ENCODE measurements at places on chromosomes 4 and X.

DNA sequence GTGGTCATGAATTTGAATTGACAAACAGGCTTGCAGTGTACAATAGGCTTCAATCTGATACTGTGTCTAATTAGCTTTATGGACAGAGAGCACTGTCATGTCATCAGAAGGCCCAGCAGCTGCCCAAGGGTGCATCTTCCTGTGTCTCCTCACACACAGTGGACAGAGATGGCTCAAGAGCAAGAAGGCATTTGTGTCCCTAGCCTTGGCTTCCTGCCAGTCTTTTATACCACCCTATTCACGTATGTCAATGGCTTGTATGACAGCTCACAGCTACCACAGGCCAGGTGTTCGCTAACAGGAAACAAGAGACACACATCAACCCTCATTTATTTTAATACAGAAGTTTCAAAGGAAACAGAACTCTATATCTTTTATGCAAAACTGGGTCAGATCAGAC is 874.0 kb upstream of the AGA start:
- no peak for DNase-seq

GRCh38 chrX:154732421-154733065 is 18.3 kb downstream of the GAB3 start:
- no peak for DNase-seq

DNA sequence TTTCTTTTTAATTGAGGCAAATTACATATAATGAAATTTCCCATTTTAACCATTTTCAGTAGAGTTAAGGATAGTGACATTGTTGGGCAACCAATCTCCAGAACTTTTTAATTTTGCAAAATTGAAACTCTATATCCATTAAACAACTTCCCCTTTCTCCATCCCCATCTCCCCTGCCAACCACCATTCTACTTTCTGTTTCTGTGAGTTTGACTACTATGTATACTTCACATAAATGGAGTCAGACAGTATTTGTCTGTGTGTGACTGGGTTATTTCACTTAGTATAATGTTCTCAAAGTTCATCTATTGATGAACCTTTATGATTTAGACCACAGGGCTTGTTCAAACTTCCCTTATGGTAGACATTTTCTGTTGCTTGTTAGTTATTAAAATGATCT is 364.5 kb upstream of the MAD2L1 start:
- no peak for DNase-seq

GRCh38 chrX:28349888-28350287 is 237.4 kb upstream of the IL1RAPL1 start:
- DNase-seq, result no peak

GRCh38 chr4:80307183-80307735 is 28.3 kb upstream of the CFAP299 start:
- DNase-seq, result no peak

DNA sequence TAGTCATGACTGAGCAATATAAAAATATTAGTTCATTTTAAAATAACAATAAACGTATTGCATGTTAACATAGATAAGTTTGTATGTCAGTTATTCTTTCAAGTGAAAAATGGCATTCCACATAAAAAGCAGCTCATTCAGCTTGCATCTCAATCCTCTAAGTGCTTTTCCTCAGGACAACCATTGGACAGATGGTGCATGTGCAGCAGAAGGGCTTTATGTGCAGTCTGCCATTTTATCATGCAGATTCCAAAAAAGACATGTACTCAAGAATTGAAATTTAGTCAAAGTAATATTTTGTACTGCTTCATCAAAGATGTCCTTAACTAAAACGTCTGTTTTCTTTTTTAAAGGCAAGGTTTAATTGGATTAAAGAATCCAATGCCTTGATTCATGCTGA is 93.4 kb downstream of the RS1 start:
- DNase-seq, result no peak

- DNase-seq, result no peak
These were observed 10.5 kb upstream of the GNPDA2 start for GRCh38 chr4:44736900-44737299.

Data from AG09319 (cell line).